ENCODE measurements at places on chromosomes 4 and X.

DNA sequence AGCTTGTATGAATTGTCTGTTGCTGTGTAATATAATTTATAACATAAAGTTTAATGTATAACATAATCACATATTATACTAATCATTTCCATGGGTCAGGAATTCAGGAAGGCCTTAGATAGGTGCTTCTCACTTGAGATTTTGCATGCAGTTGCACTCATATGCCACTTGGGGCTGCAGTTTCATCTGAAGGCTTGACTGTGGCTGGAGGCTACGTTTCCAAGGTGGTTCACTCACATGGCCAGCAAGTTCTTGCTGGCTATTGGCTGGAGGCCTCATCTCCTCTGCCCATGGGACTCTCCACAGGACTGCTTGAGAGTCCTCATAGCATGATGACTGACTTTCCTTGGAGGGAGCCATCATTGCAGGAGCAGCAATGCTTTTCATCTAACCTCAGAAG lies 53.4 kb upstream of the STX18 start:
- no peak for DNase-seq

- DNase-seq, result no peak
Measured at GRCh38 chr4:111492496-111492895, 652.8 kb upstream of the FAM241A start.

DNA sequence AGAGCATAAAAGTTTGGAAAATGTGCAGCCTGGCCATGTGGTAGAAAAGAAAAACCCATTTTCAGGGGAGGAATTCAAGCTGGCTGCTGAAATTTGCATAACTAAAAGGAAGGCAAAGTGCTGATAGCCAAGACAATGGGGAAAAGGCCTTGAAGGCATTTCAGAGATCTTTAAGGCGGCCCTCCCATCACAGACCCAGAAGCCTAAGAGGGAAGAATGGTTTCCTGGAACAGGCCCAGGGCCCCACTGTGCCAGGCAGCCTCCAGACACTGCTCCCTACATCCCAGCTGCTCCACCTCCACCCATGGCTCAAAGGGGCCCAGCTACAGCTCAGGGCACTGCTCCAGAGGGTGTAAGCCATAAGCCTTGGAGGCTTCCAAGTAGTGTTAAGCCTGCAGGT lies 158.0 kb upstream of the PRDX4 start:
- DNase-seq, result no peak

DNA sequence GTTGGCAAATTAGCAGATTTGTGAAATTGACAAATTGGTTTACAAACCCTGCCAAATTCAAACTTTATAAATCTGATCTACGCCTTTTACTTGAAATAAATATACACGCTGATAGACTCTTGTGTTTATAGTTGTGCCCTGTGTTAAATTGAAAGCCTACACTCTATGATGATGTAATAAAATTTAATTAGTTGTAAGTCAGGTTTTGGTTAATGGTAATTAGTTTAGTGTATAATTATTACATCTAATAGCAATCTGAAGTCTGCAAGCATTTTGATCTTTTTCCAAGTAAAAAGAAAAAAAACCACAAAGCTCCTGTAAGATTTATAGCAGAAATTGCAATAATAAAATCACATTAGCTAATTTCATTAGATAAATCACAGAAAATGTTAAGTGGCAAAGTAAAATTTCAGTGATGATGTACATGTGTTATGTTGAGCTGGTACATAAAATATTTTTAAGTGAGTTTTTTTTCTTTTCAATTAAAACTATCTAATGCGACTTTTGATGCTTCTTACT lies 72.7 kb upstream of the TENM3 start:
- DNase-seq, result no peak

- DNase-seq, result no peak
Measured at GRCh38 chrX:69289046-69289792, 124.0 kb upstream of the PJA1 start.

DNA sequence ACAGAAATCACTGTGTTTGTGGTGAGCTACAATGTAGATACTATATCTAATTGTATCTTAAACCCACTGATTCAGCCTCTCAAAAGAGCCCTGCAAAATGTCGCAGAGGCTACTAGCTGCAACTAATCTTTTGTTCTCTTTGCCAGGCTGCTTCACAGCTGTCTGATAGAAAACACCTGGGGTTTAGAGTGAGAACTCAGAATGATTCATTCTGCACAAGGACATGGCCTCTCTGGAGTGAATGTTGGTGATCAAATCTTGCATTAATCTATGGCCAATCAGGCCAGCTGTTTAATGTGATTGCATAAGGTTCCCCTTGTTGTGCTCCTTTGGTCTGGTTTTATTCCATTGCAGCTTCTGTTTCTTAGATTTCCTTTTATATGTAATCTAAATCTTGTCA lies 100.3 kb downstream of the EMCN start:
- no peak for DNase-seq
